NAMALWA (cell line): ENCODE measurements at places on chromosomes 5 and 9.

DNA sequence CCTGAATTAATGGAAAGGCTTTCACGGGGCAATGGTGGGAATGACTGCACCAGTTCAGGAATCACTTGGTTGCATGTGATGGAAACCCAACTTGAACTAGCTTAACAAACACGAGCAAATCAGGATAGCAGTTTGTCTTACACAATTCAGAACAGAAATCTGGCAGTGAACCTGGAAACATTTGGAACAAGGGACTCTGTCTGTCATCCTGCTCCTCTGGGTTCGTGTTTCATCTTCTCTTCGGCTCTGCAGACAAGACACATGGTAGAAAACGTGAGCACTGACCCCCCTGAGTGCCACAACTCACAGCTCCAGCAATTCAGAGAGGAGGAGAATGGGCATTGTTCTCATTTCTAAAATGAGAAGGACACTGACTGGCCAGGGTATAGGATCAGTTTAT lies 218.1 kb upstream of the NREP start:
- DNase-seq: no peak

DNA sequence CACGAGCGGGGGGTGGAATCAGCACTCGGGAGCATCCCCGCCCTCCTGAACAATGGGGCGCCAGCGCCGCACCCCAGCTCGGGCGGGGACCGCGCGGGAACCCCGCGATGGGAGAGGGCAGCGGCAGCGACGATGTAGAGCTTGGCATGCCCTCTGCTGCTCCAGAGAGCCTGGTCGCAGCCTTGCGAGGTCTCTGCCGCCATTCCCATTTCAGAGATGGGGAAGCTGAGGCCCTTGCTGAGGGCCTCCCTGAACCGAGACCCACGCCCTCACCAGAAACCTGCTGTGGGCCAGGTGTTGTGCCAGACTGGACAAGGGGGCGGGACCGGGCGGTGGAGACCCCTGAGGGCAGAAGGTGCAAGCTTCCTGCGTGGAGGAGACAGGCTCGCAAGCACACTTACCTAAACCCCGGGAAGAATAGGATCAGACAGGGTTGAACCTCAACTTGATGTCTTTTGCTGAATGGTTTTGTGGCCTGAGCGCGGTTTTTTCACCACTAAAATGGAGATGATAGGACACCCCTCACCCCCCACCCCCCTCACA lies 647 bp upstream of the MEGF9 start:
- DNase-seq: no peak

DNA sequence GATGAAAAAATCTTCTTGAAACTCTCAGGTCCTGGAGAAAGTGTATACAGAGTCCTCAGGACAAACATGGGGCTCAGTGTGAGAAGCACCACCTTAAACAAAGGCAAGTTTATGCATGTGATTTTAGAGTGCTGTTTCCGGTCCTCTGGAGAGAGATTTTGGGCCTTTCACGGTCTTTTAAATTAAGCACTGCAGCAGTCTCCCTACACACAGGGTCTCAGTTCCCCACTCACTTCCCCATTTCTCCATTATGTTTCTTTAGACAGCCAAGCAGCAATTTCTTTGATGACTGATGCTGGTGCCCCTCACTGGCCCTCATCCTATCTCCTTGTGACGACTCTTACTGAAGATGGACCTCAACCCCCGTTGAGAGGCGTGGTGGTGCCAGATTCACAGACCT lies 220.2 kb upstream of the CLINT1 start:
- DNase-seq: no peak

DNA sequence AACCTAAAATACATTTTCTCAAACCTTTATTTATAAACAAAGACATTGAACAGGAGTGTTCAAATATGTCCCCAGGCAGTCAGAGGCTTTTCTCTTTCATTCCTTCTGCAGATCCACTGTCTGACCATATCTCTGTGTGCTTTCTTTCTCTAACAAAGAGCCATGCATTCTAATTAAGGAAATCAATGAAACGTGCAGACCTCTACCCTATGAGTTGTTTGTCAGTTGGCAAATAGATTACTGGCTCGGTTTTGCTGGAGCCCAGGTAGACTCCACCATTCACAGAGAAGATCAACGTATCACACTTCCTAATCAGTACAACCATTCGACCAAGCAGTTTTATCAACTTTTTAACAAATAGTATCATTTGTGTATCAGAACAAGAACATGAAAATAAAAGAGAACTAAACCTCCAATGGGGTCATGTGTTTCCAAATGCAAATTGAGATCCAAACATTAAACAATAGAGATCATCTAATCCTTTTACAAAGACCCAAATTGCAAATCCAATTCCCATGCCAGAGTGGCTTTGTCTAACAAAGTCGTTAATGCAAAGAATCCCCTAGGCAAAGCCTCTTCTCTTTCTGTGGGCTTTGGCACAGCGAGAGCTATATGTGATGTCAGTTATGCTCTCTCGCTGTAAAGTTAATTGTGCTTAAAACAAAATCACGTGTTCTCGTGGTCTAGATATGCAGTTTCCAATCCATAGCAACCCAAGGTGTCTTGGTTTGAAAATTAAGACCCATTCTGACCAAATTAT lies 16.8 kb downstream of the KLF4 start:
- no peak for DNase-seq

GRCh38 chr5:99945478-99946442 lies 589.4 kb upstream of the FAM174A start:
- DNase-seq: no peak

DNA sequence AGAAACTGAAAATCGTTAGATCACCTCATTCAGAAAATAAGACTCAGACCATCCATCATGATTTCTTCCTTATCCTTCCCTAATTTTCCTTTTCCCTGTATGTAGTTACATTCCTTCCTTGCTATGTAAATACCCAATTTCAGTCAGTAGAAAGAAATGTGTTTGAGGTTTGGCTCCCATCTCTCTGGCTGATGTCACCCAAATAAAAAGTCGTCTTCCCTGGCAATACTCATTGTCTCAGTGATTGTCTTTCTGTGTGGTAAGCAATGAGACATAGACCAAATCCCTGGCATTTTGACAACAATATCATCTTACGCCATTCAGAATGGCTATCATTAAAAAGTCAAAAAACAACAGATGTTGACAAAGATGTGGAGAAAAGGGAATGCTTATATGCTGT lies 303.9 kb upstream of the EDIL3 start:
- no peak for DNase-seq

DNA sequence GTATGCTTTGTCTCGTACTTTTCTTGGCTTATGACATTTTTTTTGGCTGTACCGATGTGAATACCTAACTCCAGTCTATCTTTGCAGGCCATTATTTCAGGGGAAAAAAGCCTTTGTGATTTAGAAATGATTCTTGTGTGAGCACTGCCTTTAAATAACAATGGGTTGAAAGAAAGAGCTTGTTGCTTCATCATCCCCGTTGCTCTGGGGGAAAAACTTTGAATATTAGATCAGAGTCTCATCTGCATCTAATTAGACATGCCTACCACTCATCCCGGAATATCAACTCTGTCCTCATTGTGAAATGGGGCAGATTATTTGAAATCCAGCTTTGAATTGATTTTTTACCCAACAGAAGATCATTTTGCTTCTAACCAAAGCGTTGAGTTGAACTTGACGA lies 13.5 kb downstream of the CXCL14 start:
- DNase-seq: no peak

- DNase-seq: no peak
Measured at GRCh38 chr5:166505544-166505943, 1785.9 kb upstream of the WWC1 start.

- no peak for DNase-seq
Measured at GRCh38 chr9:135526089-135526729, 5.0 kb downstream of the LCN1 start.

- DNase-seq: no peak
Measured at GRCh38 chr5:36855141-36855495, 21.5 kb upstream of the NIPBL start.

DNA sequence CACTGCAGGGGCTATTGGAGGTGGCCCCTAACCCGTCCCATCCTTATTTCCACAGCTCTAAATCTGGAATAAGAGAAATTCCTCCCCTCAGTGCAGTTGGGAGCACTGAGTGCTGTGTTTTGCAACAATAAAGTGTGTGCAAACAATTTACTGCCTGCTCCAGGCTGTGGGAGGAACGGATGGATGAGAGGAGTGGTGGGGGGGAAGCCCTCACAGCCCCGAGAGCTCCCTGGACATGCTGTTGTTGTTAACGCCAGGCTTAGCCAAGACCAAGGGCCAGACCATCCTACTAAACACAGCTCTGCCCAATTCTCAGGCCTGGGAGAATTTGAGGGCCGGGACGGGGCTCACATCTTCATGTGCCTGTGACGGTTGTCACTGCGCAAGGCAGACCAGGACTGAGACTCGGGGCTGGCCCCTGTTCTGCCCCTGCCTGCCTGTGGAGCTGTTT lies 200.2 kb downstream of the DAB2IP start:
- no peak for DNase-seq

GRCh38 chr9:96619124-96619465 lies 548 bp downstream of the CDC14B start:
- DNase-seq: no peak

GRCh38 chr5:132411304-132412013 lies 41.9 kb downstream of the SLC22A5 start:
- peak; percentile 44 for DNase-seq

DNA sequence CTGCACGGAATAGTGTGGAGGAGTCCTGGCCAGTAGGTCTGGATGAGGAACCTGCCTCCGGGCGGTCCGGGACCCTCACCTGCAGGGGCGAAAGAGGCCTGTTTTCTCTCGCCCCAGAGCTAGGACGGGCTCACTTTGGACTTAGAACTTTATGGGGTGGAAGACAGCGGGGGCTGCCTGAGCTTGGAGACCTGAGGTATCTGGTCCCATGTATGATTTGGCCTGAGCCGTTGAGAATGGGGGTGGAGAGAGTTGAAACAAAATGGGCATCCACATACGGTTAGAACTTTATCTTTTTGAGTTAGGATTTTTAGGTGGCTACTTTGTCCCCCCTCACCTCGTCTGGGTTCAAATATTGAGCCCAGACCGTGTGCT lies 681 bp upstream of the ETF1 start:
- no peak for DNase-seq

DNA sequence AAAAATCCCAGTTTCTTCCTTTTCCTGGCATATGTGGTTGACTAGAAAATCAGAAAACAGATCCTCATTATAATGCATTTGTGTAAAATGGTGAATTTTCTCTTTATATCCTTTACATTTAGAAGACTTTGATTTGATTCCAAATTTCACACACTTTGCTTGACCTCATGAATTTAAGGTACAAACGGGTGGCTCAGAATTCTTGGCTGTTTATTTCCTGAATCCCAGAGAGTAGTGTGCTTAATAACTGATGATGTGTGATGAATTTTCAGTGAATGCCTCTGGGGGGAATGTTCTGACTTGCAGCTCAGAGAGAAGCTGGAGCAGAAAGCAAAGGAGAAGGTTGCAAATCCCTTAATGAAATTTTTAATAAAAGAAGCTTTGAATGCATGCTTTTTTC lies 126.8 kb downstream of the SPATA31D1 start:
- DNase-seq: no peak

GRCh38 chr9:16106021-16106571 lies 553.3 kb downstream of the CCDC171 start:
- DNase-seq: no peak

DNA sequence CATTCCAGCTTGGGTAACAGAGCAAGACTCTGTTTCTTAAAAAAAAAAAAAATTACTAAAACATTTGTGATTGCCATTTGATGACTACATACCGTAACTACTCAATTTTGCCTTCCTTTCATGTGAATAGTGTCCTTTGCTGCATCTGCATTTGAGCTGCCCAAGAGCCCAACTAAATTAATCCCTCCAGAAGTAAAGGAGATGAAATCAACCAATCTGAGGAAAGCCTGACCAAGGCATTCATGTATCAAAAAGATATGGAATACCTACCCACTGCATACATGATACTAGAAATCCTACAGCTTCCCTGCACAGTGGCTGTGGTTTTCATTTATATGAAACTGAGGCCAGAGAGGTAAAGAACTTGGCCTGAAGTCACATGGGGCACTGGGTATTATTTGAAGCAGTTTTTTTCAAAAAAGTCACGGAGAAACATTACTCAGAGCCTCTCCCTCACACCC lies 177.5 kb downstream of the AOPEP start:
- no peak for DNase-seq

- no peak for DNase-seq
Measured at GRCh38 chr5:50965654-50966375, 299.4 kb downstream of the PARP8 start.

GRCh38 chr5:17314907-17315471 lies 97.6 kb downstream of the BASP1 start:
- DNase-seq: peak; percentile 26

- no peak for DNase-seq
Measured at GRCh38 chr5:154260224-154260927, 69.8 kb downstream of the GALNT10 start.

- no peak for DNase-seq
Measured at GRCh38 chr5:51468196-51468595, 84.9 kb downstream of the ISL1 start.

DNA sequence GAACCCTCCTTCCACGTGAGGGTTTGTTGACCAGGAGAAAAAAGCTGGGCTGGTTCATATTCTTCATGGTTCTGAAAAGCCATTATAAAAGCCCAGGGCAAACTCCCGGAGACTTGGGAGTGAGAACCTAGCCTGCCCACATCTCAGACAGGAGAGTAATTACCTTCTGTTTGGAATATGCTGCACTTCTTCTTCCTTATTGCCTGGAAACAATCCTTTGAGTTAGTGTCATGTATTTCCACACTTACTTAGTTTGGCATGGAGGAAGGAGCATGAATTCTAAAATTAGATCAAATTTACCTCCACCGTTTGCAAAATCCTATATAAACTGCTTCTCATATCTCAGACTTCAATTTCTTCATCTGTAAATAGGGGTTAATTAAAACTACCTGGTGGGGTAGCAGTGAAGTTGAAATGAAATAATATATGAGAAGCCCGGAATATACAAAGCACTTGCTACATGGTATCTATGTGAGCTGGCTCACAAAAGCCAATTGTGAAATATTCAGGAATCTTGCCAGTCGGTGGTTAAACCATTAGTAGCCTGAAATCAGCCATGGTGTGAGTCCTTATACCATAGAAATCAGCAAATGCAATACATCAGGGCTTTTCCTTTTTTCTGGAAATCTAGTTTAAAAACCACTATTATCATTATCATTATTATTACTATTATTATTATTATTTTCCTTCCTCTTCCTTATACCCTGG lies 140.0 kb upstream of the RAD23B start:
- DNase-seq: no peak

DNA sequence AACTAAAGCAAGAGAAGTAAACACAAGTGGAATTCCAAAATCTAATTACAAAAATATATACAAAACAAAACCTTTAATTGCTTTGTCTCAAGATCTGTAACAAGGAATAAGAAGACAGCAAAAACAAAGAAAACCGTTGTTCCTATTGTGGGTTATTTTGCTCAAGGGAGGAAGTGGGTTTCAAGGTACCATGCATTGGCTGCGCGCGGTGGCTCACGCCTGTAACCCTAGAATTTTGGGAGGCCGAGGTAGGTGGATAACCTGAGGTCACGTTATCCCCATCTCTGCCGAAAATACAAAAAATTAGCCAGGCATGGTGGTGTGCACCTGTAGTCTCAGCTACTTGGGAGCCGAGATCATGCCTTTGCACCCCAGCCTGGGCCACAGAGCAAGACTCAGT lies 12.1 kb upstream of the IQGAP2 start:
- no peak for DNase-seq
